ENCODE measurements at places on chromosomes 16 and 17. TPM values are rescaled to one million over a fixed set of nuclear protein-coding genes. Genes with fewer than 3 reads are reported as not detected.
A peak's percentile ranks its signal among the peaks of the same experiment; 100 is the strongest.

The MAPT gene
- 6.6 TPM for total RNA-seq

DNA sequence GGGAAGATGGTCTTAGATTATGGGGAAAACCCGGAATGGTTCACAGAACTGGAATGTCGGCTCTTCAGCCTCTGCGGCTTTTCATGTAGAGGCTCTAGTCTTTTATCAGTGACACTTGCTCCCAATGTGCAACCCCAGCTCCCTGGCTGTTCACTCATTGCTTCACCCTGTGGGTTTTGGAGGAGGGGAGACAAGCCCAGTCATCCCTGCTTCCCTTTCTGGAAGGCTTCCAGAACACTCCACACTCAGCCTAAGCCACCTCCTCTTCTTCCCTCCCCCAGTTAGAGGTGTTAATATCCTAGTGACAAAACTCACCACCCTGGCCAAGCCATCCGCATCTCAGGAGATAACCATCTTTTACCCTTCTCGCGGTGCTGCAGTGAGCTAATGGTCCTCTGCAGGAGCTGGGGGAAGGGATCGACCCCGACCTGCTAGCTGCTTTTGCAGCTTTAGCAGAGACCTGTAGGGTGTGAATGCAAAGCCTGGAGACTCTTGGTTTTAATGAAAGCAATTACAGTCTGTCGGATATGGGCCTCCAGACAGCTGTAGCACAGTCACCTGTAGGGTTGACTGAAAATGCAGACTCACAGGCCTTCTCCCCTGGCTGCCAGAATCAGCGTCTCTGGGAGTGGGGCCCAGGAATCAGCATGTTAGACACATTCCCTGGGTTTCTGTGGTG is 24.3 kb upstream of the LASP1NB start:
- peak overlapping the region; percentile 47 for H3K27ac ChIP-seq
- DNase-seq, result no peak
- no peaks in the 10 kb centered on the region for H3K27me3 ChIP-seq
- H3K4me1 ChIP-seq, result peaks cover 79% of the 10 kb centered on the region
- H3K36me3 ChIP-seq, result peaks cover 22% of the 10 kb centered on the region

DNA sequence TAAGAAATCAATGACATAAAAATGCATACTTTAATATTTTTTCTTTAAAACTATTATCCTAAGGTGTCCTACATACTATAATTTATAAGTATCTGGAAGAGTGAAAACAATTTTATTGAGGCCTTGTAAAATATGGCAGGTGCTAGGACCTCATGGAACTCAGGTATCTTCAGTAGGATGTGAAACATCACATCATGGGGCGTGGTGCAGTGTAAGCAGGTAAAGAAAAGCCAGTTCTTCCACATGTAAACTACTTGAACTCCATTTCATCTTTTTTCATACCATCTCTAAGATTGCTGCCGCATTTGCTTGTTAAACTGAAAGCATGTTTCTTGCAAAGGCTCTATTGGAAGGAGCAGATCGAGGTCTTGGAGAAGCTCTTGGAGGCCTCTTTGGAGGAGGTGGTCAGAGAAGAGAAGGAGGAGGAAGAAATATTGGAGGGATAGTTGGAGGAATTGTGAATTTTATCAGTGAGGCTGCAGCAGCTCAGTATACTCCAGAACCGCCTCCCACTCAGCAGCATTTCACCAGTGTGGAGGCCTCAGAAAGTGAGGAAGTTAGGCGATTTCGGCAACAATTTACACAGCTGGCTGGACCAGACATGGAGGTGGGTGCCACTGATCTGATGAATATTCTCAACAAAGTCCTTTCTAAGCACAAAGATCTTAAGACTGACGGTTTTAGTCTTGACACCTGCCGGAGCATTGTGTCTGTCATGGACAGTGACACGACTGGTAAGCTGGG is at the start of gene CAPNS2:
Gene CAPNS2, plus strand, starts transcription at position 253 of the 744 bp plus-strand sequence. Its CDS starts 73 bp downstream, at position 326.
- no peak for DNase-seq
- H3K27me3 ChIP-seq, result no peaks in the 10 kb centered on the region
- peaks cover 21% of the 10 kb centered on the region for H3K4me1 ChIP-seq
- no peak within 1 kb of the TSS for H3K27ac ChIP-seq

DNA sequence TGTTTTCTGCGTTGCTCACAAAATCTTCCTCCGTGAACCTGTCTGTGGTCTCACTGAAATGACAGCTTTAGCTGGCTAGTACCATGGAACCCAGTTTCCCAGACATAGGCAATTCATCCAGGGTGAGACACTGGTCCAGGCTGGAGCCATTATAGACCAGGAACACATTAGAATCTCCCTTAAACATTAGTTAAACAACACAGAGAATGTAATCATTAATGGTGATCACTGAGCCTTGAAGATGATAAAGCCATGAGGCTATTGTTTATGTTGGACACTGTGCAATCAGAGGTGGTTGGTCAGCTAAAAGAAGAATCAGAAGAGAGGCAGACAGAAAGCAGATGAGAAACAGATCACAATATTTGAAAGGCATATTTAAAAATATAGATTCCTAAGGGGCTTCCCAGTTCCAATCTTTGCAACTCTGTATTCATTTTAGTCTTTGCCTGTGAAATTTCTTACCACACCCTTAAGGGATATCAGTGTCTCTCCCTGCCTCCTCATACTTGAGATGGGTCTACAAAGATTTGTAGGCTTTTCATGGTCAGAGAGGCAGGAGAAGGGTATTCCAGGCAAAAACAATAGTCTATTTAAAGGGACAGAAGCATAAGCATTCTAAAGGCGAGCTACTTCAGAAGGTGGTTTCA is 317.9 kb downstream of the MAP2K6 start:
- H3K27ac ChIP-seq, result peak overlapping the region; percentile 9
- no peaks in the 10 kb centered on the region for H3K27me3 ChIP-seq
- H3K36me3 ChIP-seq, result no peaks in the 10 kb centered on the region

GRCh38 chr17:49218941-49219913 is 8.7 kb downstream of the ABI3 start:
- H3K27ac ChIP-seq, result no peak overlapping the region
- no peaks in the 10 kb centered on the region for H3K36me3 ChIP-seq
- H3K27me3 ChIP-seq, result peaks cover 18% of the 10 kb centered on the region
- H3K4me1 ChIP-seq, result peaks cover 40% of the 10 kb centered on the region

GRCh38 chr17:2478458-2478857 is 33.2 kb downstream of the METTL16 start:
- no peaks in the 10 kb centered on the region for H3K27me3 ChIP-seq
- DNase-seq, result no peak
- H3K4me3 ChIP-seq, result no peak overlapping the region
- peaks cover 32% of the 10 kb centered on the region for H3K36me3 ChIP-seq

All from esophagus muscularis mucosa (tissue), 4 donors.